ENCODE measurements at places on chromosomes 5 and 9.

- no peak for DNase-seq
Measured at GRCh38 chr9:3760031-3760430, 234.2 kb upstream of the RFX3 start.

- no peak for DNase-seq
Measured at GRCh38 chr5:18720002-18720401, 1085.7 kb downstream of the TAF11L14 start.

- no peak for DNase-seq
Measured at GRCh38 chr9:133980864-133981588, 11.1 kb downstream of the VAV2 start.

- DNase-seq, result no peak
Measured at GRCh38 chr5:171773106-171773505, 12.5 kb upstream of the SMIM23 start.

GRCh38 chr9:105178076-105178475 lies 66.4 kb upstream of the SLC44A1 start:
- DNase-seq, result no peak

GRCh38 chr5:68086857-68087256 lies 128.7 kb upstream of the PIK3R1 start:
- no peak for DNase-seq

- no peak for DNase-seq
Measured at GRCh38 chr5:206406-206805, 11.5 kb downstream of the CCDC127 start.

- no peak for DNase-seq
Measured at GRCh38 chr5:179375831-179376365, 30.6 kb upstream of the ADAMTS2 start.

- no peak for DNase-seq
Measured at GRCh38 chr5:86532429-86532828, 85.3 kb upstream of the COX7C start.

GRCh38 chr5:2190549-2190948 lies 307.8 kb upstream of the IRX4 start:
- no peak for DNase-seq

DNA sequence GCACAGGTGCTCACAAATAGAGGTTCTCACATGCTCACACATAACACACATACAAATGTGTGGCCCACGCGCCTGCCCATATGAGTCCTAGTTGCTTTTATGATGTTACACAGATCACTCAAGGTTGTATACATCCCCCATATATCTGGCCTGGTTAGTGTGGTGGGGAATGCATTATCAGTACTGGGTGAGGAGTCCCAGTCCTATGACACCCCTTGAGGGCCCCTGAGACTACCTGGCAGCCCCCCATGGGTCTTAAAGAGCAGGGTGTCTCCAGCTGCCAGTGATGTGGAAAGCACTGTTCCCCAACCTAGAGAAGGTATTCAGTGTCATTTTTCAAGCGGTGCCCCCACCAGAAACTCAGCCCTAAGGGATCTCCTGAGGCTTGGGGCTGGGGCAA lies 2.8 kb upstream of the HAND1 start:
- no peak for DNase-seq
